Activated T-cell treated with anti-CD3 and anti-CD28 coated beads for 4 hours (primary cell): ENCODE measurements at places on chromosomes 4 and X.

DNA sequence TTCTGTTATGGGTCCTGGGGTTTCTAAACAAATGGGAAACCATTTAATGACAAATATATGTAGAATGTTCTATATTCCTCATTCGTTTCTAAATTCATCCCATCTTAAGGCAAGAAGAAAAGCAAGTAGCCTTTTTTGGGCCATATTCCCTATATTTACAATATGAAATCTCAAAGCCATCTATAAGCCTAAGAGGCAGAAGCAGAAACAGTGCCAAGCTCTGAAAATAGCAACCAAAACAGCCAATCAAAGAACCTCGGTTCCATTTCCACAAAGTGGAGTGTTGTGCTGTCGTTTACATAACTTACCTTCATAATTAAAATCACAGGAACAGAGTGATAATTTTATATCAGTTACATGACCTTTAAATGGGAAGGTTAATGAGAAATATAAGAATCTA lies 330.6 kb upstream of the GATB start:
- DNase-seq: no peak

- DNase-seq: no peak
These were observed 46.8 kb downstream of the PKD2 start for GRCh38 chr4:88054229-88054628.

DNA sequence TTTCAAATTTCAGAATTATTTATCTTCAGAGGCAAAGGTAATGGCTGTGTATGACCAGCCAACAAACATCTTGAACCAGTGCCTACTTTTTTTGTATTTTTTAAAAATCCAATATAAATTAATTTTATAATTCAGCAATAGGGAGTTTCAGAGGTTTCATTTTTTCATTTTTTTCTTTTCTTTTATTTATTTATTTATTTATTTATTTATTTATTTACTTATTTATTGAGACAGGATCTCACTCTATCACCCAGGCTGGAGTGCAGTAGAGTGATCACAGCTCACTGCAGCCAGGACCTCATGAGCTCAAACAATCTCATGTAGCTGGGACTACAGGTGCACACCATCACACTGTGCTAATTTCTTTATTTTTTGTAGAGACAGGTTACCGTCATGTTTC lies 250.5 kb downstream of the TMEM47 start:
- DNase-seq: no peak

GRCh38 chrX:150846130-150846529 lies 52.3 kb downstream of the CD99L2 start:
- no peak for DNase-seq

GRCh38 chr4:6334203-6334887 lies 64.7 kb downstream of the WFS1 start:
- no peak for DNase-seq

- no peak for DNase-seq
These were observed 117.4 kb upstream of the MAP9 start for GRCh38 chr4:155494037-155494718.

GRCh38 chr4:82930848-82931755 lies 30.6 kb downstream of the THAP9 start:
- no peak for DNase-seq

- DNase-seq: no peak
These were observed 454.7 kb downstream of the IL15 start for GRCh38 chr4:142091085-142091513.

DNA sequence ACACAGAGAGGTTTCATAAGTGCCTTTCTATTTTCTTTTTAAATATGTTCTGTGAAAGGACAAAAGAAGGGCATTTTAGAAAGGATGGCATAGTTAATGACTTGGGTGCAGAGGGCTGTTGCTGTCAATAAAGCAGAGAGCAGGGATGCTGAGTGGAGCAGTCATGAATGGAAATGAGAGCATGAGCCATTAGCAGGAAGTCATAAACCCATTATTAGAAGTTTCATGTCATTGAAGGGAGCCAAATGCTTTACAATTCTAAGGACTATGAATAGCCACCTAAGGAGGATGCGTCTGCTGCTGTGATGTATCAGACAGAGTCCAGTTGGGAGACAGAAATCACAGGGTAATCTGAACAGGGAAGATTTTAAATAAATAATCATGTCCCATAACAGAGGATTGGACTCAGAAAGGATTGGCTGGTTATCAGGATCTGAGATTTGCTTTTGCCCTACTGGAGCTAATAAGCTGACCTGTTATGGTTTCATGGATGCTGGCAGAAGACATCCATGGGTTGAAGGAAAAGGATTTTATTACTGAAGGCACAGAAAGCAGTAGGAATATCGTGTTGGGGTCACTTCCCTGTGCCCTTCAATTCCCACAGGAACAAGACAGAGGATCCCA lies 47.5 kb upstream of the WDR19 start:
- DNase-seq: no peak

DNA sequence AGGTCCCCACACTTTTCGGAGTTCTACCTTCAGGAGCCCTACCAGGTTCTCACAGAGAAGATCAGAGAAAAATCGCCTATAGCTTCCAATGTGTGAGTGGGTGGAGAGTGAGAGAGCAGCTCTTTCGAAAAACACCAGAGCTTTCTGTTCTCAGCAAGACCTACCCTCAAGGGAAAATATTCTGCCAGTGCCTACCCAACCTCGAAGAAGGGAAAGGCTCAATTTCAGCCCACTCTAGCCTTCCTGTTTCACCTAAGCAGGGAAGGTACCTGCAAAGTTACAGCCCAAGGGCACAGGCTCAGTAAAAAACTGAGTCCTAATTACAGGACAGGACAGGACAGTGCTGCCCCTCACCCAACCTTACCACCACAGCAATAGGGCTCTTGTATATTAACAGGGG lies 104.0 kb upstream of the WDR17 start:
- DNase-seq: no peak

- DNase-seq: no peak
These were observed 96.2 kb downstream of the RBM46 start for GRCh38 chr4:154877110-154877760.

DNA sequence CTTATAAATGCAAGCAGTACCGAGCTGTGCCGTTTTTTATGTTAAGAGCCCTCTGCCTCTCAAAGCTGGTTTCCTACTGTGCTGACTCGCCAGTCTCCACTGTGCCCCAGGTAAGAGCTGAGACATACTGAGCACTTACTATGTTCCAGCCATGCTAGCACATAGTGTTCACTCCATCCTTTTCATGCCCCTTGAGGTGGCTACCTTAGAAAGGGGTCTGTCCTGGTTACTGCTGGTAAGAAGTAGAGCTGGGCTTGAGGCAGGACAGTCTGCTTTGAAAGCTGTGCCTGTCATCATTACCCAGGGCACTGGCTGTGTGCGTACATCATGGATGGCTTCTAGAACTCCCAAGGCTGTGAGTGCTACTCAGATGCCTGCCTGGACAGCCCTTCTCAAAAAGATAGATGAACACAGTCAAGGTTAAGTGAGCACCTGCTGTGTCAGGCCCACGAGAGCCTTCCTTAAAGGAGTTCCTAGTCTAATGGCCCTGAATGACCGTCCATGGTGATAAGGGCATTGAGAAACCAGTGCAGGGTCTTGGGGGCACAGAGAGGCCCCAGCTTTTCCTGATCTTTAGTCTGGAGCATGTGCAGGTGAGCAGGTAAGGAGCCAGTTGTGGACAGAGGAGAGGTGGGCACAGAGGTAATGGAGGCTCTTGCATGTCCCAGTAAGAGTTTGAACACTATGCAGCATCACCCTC lies 1.6 kb downstream of the STK32B start:
- no peak for DNase-seq

- DNase-seq: no peak
These were observed 436.6 kb downstream of the SPRY1 start for GRCh38 chr4:123833171-123833643.
